ENCODE measurements at places on chromosomes 3 and 15.

- DNase-seq: no peak
These were observed 220.9 kb upstream of the BHLHE40 start for GRCh38 chr3:4758249-4758860.

- DNase-seq: no peak
These were observed 38.0 kb upstream of the TM4SF1 start for GRCh38 chr3:149415484-149415883.

GRCh38 chr3:159807137-159808040, 181.2 kb upstream of the IL12A start:
- DNase-seq: no peak

GRCh38 chr3:69120879-69121464, 1.4 kb downstream of the LMOD3 start:
- DNase-seq: peak; percentile 70

- DNase-seq: no peak
These were observed 3.0 kb upstream of the IFT57 start for GRCh38 chr3:108225221-108225620.

GRCh38 chr15:72086010-72086697, 31.8 kb downstream of the MYO9A start:
- no peak for DNase-seq

DNA sequence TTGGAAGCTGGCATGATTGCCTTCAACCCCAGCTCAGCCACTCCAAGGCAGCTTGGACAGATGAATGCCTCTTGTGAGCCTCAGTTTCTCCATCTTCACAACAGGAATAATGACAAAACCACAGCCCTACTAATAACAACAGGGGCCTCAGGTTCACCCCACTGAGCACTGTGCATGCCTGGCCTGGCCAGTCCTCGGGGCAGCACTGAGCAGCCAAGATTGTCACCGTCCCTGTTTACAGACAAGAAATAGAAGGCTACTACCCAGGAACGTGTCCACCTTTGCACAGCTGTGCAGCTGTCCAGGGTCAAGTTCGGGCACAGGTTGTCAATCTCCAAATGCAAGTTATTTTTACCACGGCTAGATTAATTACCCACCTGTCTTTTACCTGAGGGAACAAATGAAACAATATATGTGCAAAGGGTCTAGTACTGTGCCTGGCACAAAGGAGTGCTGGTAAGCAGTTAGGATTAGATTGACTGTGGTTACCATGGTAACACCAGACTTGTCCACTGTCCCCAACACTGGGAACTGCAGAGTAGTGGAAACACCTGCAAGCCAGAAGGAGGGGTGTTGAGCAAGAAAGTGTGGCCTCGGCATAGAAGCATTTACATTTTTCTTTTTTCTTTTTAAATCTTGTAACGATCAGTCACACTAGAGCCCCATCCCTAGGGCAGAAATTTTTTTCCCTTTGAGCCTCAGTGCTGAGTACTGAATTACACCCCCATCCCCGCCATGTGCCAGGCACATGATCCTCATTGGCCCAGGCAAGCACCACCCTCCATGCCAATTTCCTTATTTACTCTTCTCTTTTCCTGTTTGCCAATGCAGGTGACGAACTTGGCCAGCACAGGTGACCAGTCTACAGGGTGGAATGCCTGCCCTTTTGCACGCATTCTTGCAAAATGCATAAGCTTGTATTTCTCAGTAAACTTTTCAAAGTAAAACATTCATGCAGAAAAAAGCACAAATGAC, 66.3 kb upstream of the SLC6A6 start:
- DNase-seq: no peak

DNA sequence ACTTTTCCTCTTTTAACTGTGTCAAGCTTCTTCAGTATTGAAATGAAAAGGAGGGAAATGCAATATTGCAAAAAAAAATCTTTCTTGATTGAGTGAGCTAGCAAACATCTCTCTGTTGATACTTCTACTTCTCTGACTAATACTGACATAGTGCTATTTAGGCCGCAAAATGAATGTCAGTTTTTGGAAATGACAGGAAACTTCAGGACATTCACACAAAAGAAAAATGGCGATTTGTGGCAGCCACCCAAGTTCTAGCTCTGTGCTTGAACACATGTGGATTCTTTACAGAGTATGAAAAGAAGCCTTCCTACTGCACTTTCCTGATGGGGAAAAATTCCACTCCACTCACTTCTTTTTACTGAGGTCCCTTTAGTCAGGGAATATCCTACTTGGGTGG, 486.8 kb upstream of the ALCAM start:
- DNase-seq: no peak

- DNase-seq: no peak
These were observed 26.7 kb upstream of the MED12L start for GRCh38 chr3:151058740-151059139.

DNA sequence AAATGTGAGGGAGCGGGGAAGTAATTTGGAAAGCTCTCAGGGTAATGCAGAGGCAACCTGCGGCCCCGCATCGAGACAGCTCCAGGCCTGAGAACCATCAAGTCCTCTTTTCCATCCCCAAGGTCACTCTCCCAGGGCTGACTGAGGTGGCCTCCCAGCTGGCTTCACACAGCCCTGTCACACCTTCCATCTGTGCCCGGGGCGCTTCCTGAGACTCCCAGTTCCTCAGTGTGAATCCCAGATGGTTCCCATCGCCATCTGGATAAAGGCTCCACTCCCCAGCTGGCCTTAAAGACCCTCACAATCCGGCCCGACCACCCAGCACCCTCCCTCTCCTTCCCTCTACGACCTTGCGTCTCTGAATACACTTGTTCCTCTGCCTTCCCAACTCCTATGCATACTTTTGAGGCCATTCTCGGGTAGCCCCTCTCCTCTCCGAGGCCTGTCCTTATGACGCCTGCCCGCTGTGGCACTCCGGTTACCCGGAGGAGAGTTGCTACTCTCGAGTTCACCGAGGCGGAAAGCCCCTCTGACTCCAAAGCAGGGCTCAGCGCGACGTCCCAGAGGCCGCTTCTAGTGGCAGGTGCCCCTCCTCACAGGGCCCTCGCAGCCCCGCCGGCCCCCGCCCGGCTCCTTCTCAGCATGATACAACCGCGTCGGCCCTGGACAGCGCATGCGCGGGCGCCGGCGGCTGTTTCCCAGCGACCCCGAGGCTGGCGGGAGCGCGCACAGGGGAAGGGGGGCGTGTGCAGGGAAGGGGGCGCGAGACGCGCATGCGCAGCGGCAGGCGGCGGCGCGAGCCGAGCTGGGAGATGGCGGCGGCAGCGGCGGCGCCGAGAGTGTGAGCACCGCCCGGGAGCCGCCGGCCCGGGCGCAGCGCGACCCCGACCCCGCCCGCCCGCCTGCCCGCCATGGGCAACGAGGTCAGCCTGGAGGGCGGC, at the start of gene BSN:
BSN (plus strand) TSS at position 786 of the 941 bp plus-strand sequence; CDS start at position 912, 126 bp downstream.
- DNase-seq: peak; percentile 61

- no peak for DNase-seq
These were observed 145.4 kb upstream of the PROK2 start for GRCh38 chr3:71930056-71930991.

- no peak for DNase-seq
These were observed 32.3 kb downstream of the ALDH1L1 start for GRCh38 chr3:126147932-126148683.

GRCh38 chr3:182121401-182121800, 409.7 kb downstream of the SOX2 start:
- no peak for DNase-seq

GRCh38 chr3:32371461-32372212, 20.0 kb upstream of the CMTM7 start:
- no peak for DNase-seq

DNA sequence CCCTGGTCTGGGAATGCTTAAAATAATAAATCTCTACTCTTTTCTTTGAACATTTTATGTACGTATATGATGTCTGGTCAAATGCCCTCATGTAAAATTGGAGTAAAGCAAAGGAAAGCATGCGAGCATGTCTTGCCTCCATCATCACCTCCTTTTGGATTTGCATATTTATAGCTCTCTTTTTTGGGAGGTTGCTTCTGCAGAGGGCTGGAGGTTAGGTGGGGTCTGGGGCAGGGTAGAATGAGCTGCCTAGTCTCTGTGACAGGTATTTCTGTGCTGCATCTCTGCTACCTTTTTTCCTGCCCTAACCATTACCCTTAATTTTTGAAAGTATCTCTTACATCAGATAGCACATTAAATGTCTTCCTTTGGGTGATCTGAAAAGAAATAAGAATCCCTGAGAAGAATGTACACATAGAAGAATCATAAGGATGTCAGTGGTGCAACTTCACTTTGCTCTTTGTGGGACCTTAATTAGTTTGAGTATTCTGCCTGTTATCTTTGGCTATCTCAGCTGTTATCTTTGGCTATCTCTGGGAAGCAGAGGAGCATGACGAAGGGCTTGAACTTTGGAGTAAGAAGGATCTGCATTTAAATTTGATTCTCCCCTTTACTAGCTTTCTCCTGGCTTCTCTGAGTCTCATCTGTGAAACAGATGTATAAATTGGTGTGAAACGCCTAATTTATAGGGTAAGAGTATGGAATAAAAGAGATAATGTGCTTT, 40.2 kb downstream of the PPM1L start:
- DNase-seq: no peak

DNA sequence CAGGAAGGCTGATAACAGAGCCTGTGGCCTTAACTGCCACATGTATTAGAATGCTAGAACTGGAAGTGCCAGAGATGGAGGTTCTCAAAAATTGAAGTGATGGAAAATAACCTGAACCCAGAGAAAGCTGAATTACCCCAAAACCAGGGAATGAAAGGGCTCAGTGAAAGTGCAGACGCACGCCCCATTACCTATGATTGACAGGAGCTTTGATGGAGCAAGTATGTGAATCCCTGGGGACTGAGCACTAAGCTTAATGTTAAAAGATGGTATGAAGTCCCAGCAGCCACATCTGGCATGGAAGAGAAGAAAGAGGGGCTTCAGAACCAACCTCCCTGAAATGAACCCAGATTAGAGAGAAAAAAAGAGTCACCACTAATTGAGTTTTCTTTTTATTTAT, 118.4 kb upstream of the FHIT start:
- DNase-seq: no peak

- no peak for DNase-seq
These were observed 190.1 kb downstream of the UBE3A start for GRCh38 chr15:25248583-25249235.

DNA sequence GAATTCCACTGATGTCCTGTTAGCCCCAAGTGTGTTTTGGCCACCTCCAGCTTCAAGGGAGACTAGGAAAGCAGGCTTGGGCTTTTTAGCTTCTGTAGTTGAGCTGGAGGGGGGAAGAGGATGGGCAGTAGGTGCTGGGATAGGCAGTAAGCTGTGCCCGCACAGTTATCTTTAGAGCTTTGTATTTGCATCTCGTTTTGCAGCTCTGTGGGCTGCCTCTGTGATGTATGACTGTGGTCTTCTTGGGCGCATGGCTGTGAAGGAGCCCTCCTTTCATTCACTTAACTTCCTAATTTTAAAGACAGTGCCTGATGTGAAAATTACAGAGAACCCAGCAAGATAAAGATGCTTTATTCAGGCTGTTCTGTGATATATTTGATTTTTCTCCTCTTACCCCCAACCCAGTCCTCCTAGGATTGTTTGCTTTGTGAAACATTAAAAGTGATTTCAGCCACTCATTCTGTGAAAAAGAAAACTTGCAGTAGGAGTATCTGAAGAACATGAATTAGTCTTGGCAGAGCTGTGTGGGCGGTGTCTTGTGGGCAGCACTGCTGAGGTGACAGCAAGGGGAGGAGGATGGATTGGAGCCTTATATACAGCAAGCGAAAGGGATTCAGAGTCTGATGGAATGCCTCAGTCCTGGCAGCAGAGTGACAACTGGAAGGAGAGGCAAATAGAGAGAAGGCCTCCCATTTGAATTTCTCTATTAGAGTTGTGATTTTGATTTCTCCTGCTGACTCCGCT, 74.3 kb downstream of the LARS2 start:
- no peak for DNase-seq

GRCh38 chr3:101873619-101874018, 24.3 kb downstream of the NFKBIZ start:
- DNase-seq: peak; percentile 71

DNA sequence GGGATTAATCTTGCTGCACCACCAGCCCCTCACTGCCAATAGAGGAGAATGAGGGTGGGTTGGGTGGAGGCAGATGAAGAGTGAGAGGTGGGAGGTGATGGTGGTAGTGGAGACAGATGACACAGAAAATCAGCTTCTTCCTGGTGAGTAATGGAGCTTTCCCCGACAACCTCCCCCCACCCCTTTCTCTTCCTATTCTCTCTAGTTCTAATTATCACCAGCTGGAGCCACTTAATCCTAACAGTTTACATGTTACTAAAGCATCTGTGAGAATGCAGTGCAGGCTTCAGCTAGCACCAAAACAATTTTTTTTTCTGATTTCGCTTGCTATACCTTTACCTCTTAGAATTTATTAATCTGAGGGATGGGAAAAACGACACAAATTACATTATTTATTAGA, 116.1 kb upstream of the DNAJC19 start:
- no peak for DNase-seq

- no peak for DNase-seq
These were observed 402.2 kb downstream of the EPHB1 start for GRCh38 chr3:135197246-135197645.

DNA sequence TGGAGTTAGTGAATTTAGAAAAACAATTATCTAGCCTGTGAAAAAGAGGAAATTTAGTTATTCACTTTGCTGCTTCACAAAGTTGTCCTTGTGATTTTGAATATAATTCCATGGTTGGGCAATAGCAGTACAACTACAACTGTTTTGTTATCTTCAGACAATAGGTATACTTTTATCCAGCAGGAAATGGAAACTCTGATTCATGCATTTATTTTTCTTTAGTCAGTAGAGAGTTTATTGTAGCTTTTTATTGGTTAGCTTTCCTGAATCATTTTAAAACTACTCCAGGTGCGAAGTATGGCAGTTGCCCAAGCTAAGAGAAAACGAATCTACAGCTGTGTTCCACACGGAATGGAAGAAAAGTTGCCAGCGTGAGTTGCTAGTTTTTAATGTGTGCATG, 80.3 kb downstream of the TM4SF4 start:
- no peak for DNase-seq

DNA sequence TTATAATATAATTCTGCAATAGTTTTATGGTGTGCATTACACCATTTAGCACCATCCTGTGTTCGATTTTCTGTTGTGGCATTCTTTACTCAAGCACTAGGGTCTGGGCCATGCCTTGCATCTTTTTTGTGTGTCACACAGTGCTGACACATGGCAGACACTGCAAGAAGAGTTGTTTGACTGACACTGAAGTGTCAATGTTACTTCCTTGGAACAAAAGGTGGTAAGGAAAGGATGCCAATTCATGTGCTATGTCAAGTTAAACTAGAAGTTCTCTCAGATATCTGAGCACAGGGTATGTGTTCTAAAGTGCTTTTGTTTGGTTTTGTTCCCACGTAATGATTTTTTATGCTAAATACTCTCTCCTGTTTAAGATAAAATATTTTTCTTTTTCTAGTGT, 102.5 kb upstream of the UNC13C start:
- DNase-seq: no peak

DNA sequence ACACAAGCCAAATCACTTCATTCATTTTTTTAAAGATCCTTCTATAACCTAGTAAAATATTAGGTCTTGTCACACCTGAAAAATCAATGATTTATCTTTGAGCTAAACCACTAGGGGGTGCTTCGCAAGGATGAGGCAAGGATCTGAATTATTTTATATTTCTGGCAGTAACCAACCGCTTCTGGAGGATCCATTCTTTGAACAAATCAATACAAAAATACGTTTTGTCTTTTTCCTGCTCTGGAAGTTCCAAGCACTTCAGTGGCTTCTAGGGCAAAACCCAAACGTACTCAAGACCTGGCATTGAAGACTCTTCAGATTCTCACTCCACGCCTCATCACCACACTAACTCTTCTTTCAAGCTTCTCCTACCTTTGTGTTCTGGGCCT, 486 bp downstream of the LSG1 start:
- DNase-seq: peak; percentile 21
